ENCODE measurements at places on chromosomes 7 and 10. TPM values are rescaled to one million over a fixed set of nuclear protein-coding genes. Genes with fewer than 3 reads are reported as not detected.

Gene PRKAG2
- 31.5 TPM for total RNA-seq

Gene CNOT4
- 43.7 TPM for total RNA-seq

Gene ZNF365
- not detected for total RNA-seq

Gene SDK1
- total RNA-seq = 2.4 TPM

Gene ANKRD61
- 0.27 TPM for total RNA-seq

Gene CYTH3
- 14.5 TPM for total RNA-seq

Gene MET
- 17.8 TPM for total RNA-seq

Gene CABCOCO1
- not detected for total RNA-seq

Gene SEC31B
- 5.8 TPM for total RNA-seq

Gene SPDYE8
- not detected for total RNA-seq

GRCh38 chr10:78025685-78026364 is 3.5 kb downstream of the POLR3A start:
- no peak for DNase-seq

DNA sequence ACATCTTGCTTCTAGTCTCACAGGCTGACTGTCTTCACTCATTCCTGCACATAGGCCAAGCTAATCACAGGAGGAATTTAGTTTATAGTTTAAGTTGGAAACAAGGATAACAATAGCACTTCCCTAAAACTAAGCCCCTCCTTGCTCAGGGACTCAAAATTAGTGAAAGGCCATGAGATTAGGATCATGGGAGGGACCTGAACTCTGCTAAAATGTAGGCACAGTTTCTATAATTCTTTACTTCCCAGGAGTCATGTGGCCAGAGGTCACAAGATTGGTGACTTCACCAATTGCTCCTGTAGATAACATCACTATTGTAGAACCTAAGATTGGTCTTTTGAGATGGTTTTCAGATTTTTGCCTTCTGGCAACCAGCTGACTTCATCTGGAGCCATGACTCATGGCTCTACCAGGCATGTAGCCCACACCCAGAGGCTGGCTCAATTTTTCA is 14.8 kb upstream of the UPP1 start:
- DNase-seq = no peak

DNA sequence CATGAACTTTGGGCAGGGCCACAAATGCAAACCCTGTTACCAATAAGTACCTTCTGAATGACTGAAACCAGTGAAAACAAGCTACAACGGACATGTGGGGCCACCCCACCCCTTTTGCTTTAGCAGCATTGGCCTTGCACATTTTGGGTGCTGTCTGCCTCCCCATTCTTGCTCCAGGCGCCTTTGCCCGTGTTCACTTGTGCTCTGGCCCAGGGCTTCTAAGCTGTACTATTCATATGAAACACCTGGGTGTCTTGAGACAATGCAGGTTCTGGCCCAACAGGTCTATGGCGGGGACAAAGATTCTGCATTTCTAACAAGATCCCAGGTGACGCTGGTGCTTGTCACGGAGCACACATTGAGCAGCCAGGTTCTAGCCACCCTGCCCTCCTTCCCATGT is 96.5 kb upstream of the SDK1 start:
- DNase-seq = no peak

- no peak for DNase-seq
Measured at GRCh38 chr7:147651601-147652000, 939.0 kb upstream of the C7orf33 start.

- no peak for DNase-seq
Measured at GRCh38 chr7:37728747-37729146, 45.2 kb downstream of the GPR141 start.

DNA sequence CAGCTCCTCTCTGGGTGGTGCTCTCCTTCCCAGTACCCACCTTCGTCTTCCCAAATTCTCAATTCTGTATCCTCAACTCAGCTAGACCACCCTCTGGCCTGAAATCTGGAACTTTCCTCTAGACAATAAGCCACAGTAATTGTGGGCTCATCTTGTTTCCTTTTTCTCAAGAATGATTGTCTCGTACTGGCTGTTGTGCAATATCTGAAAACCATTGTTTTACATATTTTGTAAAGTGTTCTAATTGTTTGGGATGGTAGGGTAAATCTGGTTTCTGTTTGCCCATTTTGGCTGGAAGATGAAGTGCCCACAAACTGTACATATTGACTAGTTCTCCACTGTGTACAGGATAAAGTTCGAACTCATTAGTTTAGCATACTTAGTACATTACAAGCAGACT is 11.3 kb upstream of the NOBOX start:
- DNase-seq = no peak

- DNase-seq = no peak
Measured at GRCh38 chr10:46268076-46268881, 18.5 kb upstream of the ANTXRL start.

DNA sequence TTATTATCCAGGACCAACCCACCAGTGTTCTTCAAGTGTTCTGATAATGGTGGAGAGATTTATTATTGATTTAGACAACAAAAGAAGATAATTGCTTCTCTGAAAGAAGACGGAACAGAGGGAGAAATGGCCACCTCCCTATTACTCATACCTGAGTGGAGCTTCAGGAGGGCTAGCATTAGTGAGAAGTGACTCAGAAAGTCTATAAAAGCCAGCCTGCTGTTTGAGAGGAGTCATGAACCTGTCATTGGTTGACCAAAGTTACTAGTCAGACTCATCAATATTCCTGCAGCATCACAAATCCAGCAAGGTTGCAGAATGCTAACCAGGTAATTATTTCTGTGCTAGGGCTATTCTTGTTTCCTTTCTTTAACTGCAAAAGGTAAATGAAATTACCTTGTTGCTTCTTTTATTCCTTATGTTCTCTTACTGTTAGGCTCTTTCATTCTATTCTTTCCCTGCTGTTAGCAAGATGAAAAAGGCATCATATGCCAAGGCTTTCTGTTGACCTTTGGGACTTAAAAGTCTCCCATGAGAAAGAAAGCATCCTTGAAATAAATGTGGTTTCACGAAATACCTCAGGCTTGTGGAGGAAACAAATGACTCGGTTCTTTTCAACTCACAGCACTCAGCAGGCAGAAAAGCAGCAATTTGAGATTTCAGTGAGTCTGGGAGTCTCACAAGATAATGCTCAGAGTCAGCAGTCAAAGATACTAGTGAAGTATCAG is 256.4 kb upstream of the PHYHIPL start:
- DNase-seq = no peak

DNA sequence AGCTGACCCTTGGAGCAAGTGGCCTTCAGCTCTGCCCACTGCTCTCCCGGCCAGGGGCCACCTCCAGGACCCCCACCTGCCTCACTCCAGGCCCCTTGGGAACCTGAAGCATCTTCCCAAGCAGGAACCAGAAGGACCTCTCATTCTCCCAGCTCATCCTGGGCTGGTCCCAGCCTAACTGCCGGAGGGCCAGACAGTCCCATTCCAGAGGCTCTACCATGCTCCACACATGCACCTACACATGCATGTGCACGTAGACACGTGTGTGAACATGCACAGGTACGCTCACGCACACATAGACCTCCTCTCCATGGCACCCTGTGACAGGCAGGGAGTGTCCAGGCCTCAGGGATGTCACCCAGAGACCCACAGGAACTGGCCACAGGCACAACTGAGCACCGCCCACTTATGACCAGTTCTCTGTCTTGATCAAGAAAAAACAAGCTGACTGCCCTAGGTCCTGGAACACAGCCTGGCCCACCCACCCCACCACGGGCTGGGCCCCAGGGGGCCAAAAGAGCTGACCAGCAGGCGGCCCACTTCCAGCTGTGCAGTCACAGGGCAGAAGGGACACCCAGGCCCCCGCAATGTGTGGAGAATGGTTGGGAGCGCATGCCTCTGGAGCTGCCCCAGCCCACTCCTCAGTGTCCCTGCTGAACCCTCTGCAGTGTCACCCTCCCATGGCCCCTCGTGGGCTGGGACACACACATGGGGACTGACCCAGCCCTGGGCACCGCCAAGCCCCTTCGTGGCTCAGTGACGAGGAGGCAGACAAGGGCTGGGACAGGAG is 43.4 kb downstream of the CAMK2B start:
- no peak for DNase-seq

DNA sequence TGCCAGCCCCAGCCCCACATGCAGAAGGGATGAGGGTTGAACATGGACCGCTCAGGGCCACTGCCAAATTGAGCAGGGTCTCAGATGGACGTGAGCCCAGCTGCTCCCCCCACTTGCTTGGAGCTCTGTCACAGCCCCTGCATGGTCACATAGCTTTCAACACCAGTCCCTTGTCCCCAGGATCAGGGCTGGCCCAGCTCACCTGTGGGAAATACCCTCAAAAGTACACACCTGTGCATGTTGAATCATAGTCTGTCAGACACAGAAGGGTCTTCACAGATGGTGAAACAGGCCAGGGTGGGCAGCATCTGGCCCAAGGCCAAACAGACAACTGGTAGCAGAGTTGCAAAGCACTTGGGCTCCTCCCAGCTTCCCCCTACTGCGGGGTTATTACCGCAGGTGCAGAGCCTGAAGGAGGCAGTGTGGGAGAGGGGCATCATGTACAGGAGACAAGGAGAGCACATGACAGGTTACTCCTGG is 77.6 kb upstream of the UNC5B start:
- no peak for DNase-seq

DNA sequence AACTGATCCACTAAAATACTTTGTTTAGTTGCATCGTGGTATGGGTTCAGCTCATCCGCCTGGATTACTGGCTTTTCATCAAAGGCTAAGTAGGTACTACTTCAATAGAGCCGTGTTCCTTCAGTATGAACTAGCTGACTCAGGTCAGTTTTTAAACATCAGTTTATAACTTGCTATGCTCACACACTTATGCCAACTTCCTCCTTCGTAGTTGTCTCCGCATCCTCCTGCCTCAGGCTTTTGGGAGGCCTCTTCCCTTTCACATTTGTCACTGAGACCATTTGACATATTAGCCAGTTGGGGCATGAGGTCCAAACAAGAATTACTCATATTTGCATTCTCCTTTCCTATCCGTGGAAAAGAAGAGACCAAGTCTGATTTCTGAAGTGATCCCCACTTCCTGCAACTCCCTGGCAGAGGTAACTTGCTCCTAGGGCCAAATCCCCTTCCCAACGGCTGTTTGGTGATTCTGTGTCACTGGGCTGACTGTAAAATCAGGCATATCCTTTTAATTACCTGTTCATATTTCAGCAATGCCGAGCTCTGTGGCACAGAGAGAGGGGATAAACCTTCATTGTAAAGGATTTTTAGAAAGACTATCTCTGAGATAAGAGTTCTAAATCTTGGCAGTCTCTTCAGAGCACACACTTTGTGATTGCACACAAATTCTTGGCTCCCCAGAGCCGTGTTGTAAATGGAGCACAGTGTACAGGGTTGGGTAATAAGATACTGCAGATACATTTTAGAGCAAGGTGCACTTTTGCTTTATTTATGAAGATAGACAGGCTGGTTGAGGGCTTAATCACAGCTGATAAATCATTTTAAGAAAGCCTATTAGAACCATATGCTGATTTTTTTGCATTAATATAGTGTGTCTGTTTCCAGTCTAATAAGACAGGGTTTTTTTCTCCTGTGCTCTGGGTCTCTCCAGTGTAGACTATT is 108.0 kb downstream of the CREB5 start:
- no peak for DNase-seq

- DNase-seq = no peak
Measured at GRCh38 chr10:77041636-77042258, 595.9 kb downstream of the KCNMA1 start.

- DNase-seq = no peak
Measured at GRCh38 chr10:31136930-31137885, 105.5 kb upstream of the ZNF438 start.

- no peak for DNase-seq
Measured at GRCh38 chr10:76043261-76043660, 611.8 kb downstream of the LRMDA start.

DNA sequence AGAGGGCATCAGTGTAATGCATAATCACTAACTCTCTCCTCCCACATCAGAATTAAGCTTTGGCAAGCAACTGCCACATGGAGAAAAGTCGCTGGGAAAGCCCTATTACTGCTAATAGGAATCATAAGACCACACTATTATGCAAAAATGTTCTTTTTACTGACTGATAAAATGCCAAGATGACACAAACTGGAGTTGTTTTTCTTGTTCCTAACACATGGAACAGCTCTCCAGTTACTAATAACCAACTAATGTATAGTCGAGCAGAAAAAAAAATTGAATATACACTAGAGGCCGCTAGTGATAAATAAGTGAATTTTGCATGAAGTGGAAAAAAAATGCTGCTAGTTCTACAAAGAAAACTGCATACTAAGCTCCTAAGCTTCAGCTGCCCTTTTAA is 165.6 kb downstream of the TPK1 start:
- DNase-seq = no peak

GRCh38 chr7:71661671-71662224 is 529.8 kb downstream of the GALNT17 start:
- no peak for DNase-seq

DNA sequence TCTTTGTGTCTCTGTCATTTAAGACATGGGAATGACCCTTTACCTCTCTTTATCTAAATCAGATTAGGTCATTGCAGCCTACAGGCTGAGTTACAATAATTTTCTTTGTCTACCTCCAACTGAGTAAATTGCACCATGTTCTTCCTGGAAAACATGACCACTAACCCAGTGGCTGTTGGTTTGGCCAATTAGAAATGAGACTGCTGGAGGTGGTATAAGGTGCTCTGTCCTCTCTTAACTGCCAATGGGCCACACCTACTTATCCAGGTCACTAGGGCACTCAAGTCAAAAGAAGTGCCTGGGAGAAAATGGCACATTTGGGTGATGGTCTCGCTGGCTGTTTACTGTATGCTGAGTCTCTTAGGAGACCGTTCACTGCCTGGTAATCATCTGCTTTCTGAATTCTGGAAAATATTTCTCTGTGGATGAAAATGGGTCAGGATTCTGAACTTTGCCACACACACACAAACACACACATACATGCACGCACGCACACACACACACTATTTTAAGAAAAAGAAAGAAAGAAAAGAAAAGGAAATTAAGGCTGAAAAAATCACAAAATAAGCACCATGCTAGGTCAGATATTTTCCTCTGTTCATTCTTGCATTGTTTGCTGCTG is 16.4 kb downstream of the STAMBPL1 start:
- no peak for DNase-seq

- no peak for DNase-seq
Measured at GRCh38 chr7:148256433-148256832, 334.1 kb upstream of the C7orf33 start.
